ENCODE measurements at places on chromosomes 16 and 17. TPM values are rescaled to one million over a fixed set of nuclear protein-coding genes. Genes with fewer than 3 reads are reported as not detected.

The FZD2 gene
- total RNA-seq: 41.3 TPM

- no peak for DNase-seq
Measured at GRCh38 chr17:2950846-2951245, 112.6 kb downstream of the OR1D5 start.

DNA sequence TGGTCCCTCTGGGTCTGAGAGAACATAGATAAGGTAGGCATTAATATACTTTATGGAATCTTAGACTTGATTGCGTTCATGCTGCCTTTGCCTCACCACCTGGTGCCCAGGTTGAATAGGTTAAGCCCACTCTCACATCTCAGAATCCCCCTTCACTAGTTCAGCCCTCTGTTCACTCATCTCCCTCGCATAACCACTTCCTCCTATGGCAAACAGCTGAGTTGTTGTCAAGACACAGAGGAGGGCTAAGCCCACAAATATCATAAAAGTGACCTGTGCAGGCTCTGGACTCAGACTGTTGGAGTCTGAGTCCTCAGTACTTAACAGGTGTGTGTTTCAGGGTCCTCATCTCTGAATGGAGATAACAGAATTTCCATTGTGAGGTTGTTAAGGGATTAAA, 55.7 kb downstream of the GOSR1 start:
- DNase-seq: no peak

- peak; percentile 30 for DNase-seq
Measured at GRCh38 chr17:74295625-74296547, 21.9 kb downstream of the DNAI2 start.

The EDC4 gene
- total RNA-seq: 66.1 TPM

GRCh38 chr17:45391291-45391690, 41.4 kb downstream of the ARHGAP27 start:
- no peak for DNase-seq

- DNase-seq: peak; percentile 46
Measured at GRCh38 chr16:11797957-11798299, 870 bp upstream of the ZC3H7A start.

- peak; percentile 28 for DNase-seq
Measured at GRCh38 chr16:70396246-70396904, 42.5 kb downstream of the ST3GAL2 start.

- no peak for DNase-seq
Measured at GRCh38 chr17:50828508-50829170, 6.7 kb upstream of the WFIKKN2 start.

- DNase-seq: peak; percentile 60
Measured at GRCh38 chr17:45046537-45047125, 4.8 kb downstream of the DCAKD start.

The OVCA2 gene
- 24.0 TPM for total RNA-seq

DNA sequence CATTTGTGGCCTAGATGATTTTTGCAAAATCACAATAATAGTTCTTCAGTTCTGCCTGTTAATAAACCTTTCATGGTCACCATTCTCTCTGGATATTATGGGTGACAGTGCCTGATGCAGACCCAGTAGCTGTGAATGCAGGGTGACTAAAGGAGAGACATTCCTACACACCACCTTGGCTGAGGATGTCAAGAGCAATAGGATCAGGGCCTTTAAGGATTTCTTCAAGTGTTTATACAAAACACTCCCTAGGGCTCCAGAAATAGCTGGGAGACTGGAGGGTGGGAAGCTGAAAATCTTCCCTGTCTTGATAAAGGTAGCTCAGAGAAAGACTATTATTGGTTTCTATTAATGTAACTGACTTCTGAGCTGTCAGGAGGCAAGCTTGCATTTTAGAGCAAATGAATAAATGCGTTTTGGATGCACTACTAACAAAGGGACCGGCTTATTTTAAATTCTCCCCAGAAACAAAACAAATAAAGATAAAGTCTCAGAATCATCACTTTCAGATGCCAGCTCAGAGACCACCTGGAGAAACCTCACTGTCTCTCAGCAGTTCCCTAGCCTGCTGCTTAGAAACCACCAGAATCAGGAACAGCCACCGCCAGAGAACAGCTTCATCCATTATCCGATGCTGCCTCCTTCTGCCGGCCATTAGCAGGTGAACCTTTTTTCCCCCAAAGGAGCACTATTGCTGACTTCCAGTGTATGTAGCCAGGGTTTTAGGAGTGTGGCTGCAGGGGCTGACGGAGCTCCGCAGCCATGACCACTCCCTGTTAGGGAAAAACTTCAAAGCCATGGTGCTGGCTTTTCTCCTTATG, 171.4 kb upstream of the DYNLRB2 start:
- peak; percentile 42 for DNase-seq

DNA sequence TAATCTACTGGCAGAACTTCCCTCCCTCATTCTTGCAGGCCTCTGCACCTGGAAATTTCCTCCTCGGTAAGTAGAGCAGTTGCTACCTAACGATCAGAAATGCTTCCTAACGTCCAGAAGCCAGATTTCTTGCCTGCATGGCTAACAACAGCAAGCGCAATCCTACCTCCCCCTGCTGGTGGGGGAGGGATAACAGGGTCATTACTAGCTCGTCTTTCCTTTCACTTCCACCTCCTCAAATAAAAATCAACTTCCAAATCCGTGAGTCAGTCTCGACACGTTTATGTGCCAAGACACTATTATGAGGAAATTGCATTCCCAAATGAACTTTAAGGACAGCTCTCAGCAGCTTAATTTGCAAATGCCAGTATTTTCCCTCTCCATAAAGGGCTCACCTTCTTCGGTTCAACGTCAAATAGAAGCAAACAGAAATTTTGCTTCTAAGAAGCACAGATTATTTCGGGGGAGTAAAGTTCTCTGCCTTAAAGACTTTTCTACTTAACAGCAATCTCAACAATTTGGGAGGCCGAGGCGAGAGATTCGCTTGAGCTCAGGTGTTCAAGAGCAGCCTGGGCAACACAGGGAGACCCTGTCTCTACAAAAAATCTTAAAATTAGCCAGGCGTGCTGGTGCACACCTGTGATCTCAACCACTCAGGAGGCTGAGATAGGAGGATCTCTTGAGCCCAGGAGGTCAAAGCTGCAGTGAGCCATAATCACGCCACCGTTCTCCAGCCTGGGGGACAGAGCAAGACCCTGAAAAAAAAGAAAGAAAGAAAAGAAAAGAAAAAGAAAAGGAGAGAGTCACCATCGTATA, 188.6 kb upstream of the PSMD7 start:
- peak; percentile 36 for DNase-seq

DNA sequence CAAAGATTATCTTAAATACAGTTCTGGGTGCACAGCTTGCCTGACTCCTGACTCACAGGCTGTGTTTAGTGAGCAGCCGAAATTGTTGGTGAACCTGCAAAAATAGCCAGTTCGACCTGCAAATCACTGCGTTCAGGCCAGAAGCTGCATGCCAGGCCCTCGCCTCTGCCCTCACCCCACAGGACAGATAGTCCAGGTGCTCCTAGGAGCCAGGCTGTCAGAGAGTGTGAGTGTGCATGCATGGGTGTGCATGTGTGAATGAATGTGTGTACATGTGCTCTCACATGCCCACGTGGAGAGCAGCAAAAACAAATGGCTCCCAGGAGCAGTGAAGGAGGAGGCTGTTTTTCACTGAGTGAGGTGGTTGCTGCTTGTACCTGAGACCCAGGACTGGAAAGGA, 131.8 kb downstream of the ABCC12 start:
- DNase-seq: no peak

The FBXL16 gene
- total RNA-seq: 8.1 TPM

DNA sequence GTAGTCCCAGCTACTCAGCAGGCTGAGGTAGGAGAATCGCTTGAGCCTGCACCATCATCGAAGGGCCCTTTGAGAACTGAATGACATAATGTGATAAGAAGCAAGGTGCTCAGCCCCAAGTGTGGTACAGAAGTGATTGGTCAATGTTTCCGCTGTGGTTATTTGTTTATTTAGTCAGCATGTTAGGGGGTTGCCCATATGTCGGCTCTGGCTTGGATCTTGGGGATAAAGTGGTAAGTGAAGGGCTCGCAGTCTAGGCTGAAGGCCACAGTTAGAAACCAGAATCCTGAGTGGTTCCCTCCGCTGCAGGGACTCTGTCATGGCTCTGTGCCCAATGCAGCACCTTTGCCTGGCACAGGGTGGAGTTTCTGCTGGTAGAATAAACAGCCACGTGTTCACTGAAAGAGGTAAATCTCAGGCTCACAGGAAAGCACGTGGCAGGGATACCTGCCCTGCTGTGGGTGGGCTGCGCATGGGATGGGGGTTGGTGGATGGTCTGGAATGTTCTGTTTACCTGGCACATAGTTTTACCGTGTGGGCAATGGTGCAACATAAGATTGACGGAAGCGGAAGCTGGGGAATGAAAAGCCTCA, 35.4 kb downstream of the SYT17 start:
- peak; percentile 31 for DNase-seq

GRCh38 chr17:21455761-21456160, 79.6 kb downstream of the KCNJ12 start:
- DNase-seq: no peak

- DNase-seq: no peak
Measured at GRCh38 chr17:80745183-80745582, 200.5 kb downstream of the RPTOR start.

DNA sequence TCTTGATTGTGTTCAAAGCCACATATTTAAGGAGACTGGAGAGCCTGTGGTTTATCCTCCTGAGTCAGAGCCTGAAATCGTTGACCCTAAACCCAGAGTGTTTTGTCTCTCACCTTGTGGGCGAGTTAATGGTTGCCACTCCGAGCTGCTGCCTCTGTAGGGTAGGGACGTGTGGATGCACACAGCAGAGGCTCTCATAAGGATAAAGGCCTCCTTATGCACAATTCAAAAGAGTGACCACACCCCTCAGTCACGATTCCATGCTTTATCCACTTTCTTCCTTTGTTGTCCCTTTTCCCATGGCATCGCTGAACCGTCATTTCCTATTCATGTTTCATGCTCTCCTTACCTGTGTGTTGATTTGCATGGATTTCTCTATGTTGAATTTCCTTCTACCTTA, 805.0 kb upstream of the RBFOX1 start:
- DNase-seq: no peak

GRCh38 chr17:36679815-36680467, 78.6 kb downstream of the MRM1 start:
- DNase-seq: no peak

DNA sequence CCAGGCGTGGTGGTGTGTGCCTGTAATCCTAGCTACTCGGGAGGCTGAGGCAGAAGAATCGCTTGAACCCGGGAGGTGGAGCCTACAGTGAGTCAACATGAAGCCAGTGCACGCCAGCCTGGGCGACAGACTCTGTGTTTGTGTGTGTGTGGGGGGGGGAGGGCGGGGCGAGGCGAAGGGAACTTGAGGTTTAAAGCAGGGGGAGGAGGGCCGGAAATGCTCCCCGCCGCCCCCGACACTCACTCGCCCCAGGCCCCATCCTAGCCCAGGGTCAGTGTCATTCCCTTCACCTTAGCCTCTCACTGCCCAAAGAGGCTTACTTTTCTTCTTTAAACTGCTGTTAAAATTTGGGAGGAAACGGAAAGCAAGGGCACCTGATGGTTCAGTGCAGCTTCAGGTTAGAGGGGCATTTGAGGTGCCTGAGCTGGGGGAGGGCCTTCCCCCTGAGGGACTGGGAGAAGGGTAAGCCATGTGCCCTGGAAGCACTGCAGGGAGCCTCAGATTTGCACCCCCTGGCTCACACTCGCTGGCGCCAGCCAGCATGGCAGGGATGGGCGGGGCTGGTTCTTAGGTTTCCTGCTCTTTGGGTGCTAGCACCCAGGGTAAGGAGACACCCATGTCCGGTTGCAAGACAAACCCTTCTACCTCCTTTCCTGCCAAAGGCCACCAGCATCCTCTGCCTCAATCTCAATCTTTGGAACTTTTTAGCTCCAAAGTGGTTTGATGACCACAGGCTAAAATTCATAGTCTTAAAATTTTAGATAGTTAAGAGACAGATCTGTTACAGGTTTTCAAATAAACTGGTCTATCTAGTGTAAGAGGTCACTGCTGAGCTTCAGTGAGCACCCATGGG, 2.2 kb upstream of the LIMD2 start:
- DNase-seq: no peak

DNA sequence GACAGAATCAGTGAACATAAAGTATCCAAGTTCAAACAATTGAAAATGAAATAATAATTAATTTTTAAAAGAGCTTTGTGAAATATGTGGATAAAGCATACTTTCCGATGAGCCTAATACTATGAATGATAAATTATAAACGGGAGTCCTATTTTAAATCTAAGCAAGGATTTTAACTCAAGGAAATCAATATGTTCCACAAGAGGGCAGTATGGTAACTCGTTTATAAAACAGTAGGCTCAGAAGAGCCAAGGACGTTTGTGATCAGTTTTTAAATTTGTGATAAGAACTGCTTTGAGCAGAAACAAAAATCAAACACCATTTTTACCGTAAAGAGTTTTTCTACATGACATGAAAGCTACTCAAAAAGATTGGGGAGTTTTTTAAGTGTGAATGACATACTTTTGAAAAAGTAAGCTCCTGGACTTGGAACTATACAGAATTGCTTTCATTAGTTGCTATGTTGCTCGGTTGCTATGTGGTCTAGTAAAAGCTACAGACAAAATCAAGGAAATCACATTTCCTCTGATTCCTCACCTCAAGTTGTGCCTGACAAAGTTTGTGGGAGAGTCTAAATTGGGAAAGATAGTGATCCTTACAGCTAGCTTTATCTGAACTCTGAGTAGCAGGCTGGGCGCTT, 11.8 kb upstream of the TEKT1 start:
- DNase-seq: peak; percentile 57

The SSTR5 gene
- not detected for total RNA-seq

DNA sequence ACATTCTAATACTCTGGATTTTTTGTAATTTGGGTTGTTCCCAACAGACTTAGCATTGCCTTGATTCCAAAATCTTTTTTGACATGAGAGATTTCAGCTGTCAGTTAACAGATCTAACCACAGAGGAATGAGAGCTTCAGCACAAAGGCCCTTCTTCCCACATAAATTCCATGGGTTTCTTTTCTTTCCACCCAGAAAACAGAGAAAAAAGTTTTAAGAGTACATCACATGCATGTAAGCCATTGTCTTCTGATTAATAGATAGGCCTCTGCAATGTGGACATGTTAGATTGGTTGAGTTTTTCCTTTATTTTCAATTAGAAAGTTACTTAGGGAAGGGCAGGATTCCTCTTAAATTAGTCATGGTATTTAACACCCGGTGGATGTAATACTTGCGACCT, 939 bp downstream of the MYH8 start:
- DNase-seq: no peak

GRCh38 chr16:67917140-67917851, 14.4 kb downstream of the CTRL start:
- peak; percentile 47 for DNase-seq

GRCh38 chr17:21452377-21453143, 76.4 kb downstream of the KCNJ12 start:
- peak; percentile 71 for DNase-seq

GRCh38 chr17:50087246-50087911, 7.8 kb upstream of the PDK2 start:
- peak; percentile 65 for DNase-seq

Data from M059J (cell line).